ENCODE measurements at places on chromosomes 13 and 19.

GRCh38 chr13:73722120-73722519 is 412.1 kb downstream of the KLF12 start:
- DNase-seq, result no peak

GRCh38 chr19:10412257-10412977 is 7.9 kb upstream of the PDE4A start:
- no peak for DNase-seq

DNA sequence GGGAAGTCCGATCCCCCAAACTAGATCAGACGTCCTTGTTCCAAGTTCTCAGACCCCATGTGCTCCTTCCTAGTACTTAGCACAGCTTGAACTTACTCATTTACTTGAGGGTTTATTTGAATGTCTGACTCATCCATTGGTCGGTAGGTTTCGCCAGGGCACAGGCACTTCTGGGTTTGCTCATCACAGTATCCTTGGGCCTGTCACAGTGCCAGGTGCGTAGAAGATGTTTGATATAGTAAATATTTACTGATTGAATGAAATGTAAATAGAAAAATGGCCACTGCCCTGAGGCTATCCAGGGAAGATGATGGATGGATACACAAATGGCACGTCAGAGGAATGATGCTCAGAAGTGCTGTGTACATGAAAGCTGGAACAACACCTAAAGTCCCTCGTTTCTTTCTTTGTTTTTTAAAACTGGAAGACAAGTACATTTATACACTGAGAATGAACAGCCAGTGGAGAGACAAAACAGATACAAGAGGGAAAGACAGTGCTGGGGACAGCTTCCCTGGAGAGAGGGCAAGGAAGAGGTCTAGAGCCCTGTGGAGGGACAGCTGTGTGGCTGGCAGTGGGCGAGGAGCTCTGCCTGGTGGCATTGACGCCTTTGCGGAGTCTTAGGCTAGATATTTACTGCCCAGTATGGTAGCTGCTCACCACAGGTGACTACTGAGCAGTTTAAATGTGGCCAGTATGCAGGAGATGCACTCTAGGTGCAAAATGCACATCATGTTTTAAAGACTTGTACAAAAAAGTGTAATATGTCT is 31.2 kb upstream of the KL start:
- DNase-seq, result no peak

DNA sequence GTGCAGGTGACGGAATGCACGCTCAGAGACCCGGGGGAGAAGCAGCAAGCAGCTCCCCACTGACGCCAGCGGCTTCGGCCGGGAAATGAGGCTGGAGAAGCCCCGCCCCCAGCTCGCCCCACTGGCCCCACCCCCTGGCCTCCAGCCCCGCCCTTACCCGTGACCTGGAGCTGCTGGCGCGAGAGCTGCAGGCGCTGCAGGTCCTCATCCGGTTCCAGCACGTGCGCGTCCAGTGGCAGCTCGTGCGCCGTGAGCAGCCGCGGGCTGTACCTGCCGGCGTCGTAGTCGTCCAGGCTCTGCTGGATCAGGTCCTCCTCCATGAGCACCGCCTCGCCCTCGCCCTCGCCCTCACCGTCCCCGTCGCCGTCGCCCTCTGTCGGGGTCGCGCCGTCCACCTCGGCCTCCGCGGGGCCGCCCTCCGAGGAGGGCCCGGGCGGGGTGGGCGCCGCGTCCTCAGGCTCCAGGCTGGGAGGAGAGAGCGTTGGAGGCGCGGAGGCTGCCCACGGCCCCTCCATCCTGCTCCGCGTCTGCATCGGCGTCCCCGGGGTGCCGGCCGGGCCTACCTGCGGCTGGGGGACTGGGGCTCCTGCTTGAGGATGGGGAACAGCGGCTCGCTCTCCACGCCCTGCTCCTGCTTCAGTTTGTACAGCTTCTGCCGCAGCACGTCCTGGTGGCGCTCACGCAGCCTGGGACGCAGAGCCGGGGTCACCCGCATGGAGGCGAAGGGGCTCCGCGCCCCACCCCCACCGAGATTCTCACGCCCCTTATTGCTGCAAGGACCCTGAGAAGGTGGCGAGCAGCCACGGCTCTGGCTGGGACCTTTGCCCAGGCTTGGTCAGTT is 6.4 kb upstream of the TBXA2R start:
- DNase-seq, result no peak

DNA sequence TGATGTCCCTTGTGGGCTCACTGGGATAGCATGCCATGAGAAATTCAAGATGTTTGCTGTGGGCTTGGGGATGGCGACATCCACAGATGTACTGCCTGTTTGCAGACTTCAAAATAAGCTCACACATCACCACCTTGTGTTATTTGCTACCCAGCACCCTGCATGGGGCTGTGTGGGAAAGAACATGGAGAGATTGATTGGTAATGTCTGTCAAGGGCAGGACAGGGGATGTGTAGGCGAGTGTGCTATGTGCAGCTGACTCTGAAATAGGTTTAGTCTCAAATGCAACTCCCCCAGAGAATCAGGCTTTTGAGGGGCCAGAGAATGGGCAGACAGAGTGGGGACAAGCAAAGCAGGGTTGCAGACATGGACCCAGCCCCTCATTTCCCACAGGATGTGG is 24.7 kb downstream of the PNPLA6 start:
- DNase-seq, result no peak

DNA sequence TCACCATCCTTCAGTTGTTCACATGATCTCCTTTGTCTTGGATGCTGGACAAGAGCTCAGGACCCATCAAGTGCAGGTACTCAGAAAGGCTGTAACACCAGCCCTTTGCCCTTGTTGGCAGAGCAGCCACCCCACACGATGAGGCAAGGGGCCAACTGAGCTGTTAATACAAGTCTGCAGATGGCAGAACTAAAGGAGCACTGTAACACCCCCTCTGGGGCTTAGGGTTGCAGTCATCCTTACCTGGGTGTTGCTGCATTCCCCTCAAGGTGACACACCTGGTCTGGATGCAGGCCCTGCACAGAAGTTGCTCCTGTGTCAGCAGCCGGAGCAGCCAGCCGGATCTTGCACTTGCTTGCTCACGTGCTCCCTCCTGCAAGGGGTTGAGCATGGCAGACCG is 52.0 kb downstream of the STARD13 start:
- no peak for DNase-seq

DNA sequence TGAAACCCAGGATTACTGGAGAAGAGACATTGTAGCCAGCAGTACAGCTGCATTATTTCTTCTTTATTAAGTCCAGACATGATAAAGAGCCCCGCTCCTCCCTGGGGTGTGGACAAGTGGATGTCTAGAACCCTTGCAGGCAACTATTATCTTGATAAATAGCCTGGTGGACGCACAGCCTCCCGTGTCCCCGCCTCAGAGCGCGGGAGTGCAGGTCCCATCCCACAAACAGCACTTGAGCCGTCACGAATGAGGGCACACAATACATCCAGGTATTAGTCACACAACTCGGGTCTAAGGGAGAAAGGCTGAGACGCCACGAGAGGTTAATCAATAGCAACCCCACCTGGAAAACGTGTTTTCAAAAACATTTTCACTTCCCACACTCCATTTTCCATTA is 213.2 kb upstream of the SOX1 start:
- DNase-seq, result no peak

GRCh38 chr19:35330475-35330874 is 1.5 kb downstream of the CD22 start:
- no peak for DNase-seq

GRCh38 chr19:34124828-34125227 is 47.5 kb upstream of the LSM14A start:
- DNase-seq, result peak; percentile 13

DNA sequence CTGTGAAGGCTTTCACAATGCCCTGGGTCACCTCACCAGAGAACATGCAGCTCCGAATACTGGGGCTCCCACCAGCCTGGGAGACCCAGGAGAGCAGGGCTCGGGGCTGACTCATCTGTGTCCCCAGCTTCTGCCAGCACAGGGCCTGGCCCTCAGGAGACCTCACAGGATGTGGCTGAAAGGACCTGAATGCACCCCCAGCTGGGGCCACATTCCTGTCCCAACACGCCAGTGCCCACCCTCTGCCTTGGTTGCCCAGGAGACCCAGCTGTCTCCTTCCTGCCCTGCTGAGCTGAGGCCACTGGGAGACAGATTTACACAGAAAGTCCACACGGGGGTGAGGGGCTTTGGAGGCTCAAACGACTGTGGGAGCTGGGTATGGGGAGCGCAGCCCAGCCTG is 11.9 kb downstream of the BCAT2 start:
- DNase-seq, result no peak

DNA sequence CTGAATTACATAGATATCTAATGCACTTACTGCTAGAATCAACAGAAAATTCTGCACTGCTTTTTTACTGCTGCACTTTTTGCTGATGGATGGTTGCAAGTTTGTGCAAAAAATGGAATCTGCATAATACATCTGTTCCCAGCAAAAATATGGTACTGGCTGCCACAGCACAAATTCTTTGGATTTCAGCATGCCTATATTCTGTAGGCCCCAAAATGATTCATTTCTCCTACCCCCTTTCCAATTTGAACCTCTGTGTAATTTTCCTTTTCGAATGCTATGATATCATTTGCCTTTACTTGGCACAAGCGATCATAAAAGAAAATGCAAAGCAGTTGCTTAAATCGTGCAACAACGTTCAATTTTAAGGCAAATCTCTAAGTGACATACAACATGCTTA is 524.2 kb upstream of the NBEA start:
- no peak for DNase-seq

DNA sequence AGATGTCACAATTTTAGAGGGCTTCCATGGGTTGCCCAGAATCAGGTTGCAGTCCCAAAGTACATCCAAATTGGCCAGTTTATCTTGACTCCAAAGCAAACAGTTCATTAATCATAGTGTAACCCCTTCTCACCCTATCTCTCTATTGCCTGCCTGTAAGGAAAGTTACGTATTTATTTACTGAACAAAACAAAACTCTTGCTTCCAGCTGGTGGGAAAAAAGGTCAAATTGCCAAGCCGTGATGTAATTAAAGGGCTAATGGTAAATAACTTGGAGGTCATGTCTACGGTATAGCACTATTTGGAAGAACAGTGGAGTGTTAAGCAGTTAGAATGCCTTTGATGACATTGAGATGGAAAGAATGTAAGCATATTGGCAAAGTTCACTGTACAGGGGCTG is 214.0 kb downstream of the DLEU7 start:
- peak; percentile 11 for DNase-seq

- DNase-seq, result no peak
Measured at GRCh38 chr13:113724780-113725315, 34.2 kb upstream of the TMEM255B start.

- no peak for DNase-seq
Measured at GRCh38 chr19:46639358-46640182, 3.6 kb upstream of the GNG8 start.

- no peak for DNase-seq
Measured at GRCh38 chr13:40657307-40657706, 9.1 kb downstream of the FOXO1 start.

DNA sequence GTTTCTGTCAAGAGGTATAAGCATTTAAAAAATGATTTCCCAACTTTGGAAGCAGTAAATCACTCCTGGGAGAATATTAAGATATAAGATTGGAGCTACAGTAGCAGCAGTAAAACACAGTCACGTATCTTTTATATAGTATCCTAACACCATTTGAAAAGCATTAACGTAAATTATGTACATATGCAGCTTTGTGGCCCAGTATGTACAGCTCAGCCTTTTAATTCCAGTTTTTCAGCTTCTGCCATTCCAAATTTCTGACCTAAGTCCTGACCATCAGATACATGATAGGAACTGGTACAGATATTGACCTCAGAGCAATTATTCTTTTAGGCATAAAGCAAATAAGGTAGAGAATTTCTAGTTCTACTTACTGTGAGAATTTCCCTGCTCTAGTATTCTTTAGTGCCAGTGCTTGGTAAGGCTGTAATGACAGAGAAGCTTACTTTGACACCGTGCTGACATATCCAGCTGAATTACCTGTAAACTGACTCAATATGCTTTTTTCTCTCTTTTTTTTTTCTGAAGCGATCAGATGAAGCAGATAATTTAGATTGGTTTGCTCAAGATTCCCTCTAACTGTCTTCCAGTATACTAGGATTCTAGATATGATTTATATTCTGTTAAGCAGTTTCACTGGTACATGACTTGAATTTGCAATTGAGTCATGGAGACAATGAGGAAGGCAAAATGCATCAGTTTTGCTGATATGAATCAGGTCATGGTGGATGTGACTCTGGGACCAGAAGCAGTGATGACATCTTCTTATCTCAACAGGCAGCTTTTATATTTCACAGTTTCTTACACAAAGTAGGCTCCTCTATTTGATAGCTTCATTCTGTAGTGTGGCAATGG is 703.6 kb downstream of the SLITRK6 start:
- no peak for DNase-seq

- no peak for DNase-seq
Measured at GRCh38 chr19:40726279-40726678, 9.4 kb downstream of the ITPKC start.

DNA sequence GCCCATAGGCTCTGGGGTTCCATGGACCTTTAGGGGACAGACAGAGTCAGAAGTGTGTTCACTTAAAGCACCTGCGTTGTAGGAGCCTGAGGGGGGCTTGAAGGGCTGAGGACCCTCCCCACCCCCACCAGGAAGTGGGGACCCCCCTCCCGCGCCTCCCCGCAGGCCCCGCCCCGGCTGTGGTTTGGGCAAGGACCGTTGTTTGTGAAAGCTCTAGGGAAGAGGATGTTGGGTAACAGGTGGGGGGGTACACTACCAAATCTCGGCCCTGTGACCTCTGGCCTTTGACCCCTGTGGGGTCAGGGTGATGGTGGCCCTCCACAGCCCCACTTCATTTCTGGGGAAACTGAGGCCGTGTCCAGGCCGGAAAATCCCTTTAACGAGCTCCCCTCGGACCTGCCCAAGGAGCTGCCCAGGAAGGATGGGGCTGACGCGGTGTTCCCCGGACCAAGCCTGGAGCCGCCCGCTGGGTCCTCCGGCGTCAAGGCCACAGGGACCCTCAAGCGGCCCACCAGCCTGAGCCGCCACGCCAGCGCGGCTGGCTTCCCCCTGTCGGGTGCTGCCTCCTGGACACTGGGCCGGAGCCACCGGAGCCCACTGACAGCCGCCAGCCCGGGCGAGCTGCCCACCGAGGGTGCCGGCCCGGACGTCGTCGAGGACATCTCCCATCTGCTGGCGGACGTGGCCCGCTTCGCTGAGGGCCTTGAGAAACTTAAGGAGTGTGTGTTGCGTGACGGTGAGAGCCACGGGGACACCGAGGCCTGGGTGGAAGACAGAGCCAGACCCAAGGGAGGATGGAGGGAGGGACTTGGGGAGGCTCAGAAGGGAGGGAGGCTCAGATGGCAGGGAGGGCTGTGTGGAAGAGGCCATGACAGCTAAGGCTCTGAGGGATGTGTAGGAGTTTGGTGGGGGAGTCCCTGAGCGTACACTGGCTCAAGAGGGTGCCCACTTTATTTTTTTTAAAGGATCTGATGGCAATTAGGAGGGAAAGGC is 1.3 kb downstream of the ARHGAP45 start:
- no peak for DNase-seq

DNA sequence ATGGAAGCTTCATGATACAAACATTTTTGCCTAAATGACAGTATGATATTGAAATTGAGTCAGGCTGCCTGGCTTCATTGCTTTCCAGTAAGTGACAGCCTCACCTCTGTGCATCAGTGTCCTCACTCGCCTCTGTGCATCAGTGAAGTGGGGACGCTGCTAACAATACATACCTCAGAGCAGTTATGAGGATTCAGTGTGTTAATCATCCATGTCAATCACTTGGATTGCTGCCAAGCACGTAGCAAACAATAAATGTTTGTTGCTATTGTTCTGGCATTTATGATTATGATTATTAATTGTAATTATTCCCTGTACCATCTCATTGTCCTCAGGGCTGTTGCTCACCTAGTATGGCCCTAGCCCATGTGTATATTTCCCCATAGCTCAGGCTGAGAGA is 8.8 kb downstream of the PPP2R1A start:
- DNase-seq, result no peak

- DNase-seq, result no peak
Measured at GRCh38 chr13:44601586-44601985, 25.5 kb upstream of the TSC22D1 start.

All from NCI-H446 (cell line).